Natural killer cell (primary cell): ENCODE measurements at places on chromosomes 12 and 14. TPM values are rescaled to one million over a fixed set of nuclear protein-coding genes. Genes with fewer than 3 reads are reported as not detected.

The DPPA3 gene
- not detected for total RNA-seq

The FGF23 gene
- not detected for total RNA-seq

The TFCP2 gene
- total RNA-seq: 34.8 TPM

The NANOG gene
- total RNA-seq: not detected

The PRPH gene
- total RNA-seq: not detected

The GUCY2C gene
- not detected for total RNA-seq

The ANO2 gene
- total RNA-seq: not detected

The CCDC197 gene
- not detected for total RNA-seq

The TESPA1 gene
- total RNA-seq: 53.5 TPM

The FAM186B gene
- 0.56 TPM for total RNA-seq

The PTGDR gene
- total RNA-seq: 112 TPM

The ULK1 gene
- 142 TPM for total RNA-seq

The TAS2R9 gene
- total RNA-seq: not detected

The CRACR2A gene
- 80.5 TPM for total RNA-seq

- DNase-seq: no peak
These were observed 61.9 kb downstream of the TMEM30B start for GRCh38 chr14:61219256-61219655.

DNA sequence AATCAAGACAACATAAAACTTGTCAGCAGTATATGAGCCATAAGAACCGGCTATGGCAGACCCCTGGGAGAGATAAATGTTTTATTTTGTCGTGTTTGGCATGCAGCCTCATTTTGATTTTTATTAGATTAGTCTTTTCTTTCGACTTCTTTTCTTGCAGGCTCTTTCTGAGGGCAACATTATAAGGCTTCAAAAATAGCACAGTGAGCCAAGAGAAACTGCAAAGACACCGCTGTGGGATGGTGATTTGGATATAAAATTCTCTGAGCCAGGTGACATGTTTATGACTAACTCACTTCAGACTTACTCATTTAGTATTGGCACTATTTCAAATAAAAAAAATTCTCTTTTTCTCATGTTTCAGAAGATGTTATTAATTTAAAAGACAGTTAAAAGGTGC lies 96.8 kb upstream of the PKP2 start:
- DNase-seq: no peak

DNA sequence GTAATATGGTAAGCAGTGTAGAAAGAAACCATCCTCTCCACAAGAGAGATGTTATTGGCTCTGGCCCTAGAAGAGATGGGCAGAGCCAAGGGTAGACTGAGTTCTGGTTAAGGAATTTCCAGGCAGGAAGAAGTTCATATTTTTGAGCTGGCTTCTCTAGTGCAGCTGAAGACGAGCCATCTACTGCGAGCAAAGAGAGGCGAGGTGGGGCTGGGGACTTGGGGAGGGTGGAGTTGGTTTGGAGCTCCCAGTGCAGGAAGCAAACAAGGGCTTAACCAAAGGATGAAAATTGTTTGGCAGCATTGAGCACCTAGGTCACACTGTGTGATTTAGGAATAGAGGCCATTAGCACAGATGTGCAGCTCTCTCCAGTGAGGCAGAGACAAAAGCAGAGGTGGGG lies 239.6 kb downstream of the ZFP36L1 start:
- no peak for DNase-seq

DNA sequence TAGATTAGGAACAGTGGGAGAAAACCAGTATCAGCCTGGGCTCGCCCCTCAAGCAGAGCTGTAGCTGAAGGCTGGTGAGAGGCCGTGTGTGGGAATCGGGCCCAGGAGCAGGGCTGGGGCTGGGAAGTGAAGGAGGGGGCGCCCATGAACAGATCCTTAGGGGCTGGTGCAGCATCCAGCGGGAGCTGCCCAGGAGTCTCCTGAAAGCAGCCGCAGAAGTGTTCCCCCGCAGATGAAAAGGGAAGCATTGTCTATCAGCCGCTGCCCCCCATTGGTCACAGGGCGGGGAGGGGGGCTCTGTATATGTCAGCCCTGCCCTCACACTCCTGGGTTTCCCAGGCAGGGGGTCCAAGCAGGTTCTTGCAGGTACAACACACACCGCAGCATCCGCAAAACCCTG lies 15.6 kb upstream of the RFLNA start:
- no peak for DNase-seq

GRCh38 chr12:49901986-49902385 lies 1.7 kb downstream of the FAIM2 start:
- no peak for DNase-seq

GRCh38 chr12:107349008-107349747 lies 255.8 kb upstream of the CRY1 start:
- no peak for DNase-seq

- no peak for DNase-seq
These were observed 10.1 kb downstream of the SLC25A29 start for GRCh38 chr14:100296106-100296651.

DNA sequence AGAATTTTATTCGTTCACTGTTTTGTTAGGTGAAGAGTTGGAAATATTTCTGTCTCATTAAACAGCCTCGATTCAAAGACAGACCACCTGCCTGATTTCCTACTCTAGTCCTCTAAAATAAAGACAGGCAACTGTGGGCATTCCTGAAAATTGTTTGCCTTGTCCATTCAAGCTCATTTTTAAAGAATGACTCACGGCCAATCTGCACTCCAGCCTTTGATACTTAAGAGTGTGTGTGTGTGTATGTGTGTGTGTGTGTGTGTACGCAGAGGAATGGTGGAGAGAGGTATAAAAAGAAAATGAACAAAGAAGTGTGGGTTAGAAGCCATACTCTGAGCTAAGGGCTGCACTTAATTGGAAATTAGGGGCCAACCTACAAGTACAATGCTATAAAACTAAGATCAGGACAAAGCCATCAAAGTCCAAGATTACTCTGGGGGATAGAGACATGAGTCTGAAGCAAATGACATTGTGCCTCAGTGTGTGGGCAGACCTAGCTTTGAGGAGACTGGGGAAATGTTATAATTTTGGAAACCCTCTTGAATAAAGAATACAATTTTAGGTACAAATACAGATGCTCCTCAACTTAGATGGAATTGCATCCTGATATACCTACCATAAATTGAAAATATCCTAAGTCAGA lies 45.6 kb upstream of the SOCS2 start:
- DNase-seq: no peak

DNA sequence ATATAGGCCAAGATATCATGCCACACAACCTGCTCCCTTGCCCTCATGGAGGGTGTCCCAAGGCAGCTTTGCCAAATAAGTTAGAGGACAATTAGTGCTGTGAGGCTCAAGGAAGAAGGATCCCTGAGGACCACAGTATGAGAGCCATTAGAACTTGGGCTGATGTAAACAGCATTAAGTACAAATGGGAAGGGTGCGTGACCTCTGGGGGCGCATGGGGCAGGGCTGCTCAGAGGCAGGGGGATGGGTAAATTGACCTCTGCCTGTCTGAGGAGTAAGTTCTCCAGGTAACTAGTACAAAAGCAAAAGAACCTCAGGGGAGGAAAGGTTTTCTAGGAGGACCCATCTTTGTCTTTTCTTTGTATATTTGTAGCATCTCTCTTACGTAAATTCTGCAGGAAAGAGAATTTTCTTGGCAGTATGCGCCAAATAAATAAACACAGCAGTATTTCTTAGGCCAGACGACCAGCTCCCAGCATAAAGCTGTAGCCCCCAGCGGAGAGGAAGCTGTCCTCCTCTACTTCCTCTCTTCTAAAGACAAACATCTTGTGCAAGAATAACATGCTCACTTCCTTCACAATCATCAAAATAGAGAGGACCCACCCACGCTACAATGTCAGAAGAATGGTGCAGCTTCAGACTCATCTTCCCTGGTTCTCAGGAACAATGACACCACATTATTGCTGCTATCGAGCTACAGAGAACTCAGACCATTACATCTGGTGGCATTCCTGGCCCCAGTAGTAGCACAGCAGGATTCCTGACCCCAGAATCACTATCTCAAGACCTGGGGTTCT lies 16.4 kb upstream of the VWF start:
- no peak for DNase-seq

GRCh38 chr12:52907092-52907810 lies 2.4 kb upstream of the KRT8 start:
- no peak for DNase-seq

DNA sequence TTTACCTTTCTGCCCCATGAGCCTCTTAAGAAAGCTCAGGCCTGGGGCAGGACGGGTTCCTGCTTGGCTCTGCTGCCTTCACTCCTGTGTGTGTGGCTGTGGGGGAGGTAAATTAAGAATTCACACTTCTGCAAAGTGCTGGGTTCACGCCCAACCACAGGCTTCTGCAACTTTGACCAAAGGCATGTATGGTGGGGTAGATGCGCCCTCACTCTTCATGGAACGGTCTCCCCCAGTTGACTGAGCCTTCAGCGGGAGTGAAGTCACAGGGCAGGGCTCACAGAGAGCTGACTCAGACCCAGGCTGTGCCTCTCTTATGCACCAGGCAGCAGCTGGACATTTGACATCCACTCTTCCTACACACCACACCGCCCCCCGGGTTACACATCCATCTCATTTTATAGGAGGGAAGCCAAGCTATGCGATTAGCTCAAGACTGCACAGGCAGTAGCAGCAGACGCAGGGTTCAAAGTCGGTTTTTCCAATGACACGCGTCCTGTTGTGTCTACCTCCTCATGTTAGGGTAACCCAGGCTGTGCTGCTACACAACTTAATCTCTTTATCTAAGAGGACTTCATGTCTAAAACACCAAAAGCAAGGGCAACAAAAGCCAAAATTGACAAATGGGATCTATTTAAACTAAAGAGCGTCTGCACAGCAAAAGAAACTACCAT lies 15.4 kb upstream of the BCL11B start:
- peak; percentile 67 for DNase-seq

DNA sequence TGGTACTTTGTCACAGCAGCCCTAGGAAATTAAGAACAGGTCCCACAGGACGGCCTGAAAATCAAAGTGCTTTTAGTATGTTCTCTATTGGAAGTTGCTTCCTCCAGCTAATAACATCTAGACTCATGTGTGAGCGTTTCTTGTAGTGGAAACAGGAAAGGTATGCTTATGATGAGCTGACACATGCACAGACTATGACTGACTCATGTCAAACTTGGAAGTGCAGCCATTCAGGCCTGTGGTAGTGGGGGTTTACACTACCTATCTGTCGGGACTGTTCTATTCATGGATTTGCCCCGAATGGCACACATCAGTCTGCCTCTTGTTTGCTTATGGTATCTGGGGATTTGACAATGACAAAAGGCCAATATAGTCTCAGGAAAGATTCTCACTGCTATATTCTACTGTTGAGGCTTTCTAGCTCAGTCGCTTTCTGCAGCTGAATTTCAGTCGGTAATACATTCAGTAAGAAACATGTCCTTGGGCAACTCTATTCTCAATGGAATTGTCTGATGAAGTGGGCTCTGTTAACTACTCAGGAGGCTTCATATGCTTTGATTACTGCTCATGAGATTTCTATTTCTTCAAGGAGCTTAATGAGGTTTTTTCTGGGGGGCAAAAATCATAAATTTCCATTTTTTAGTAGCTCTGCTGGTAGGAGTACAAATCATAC lies 270.3 kb upstream of the DAAM1 start:
- DNase-seq: no peak

- DNase-seq: no peak
These were observed 52.8 kb downstream of the FRMD6 start for GRCh38 chr14:51704545-51704944.

GRCh38 chr12:90234472-90234871 lies 525.8 kb upstream of the ATP2B1 start:
- no peak for DNase-seq
